ENCODE measurements at places on chromosomes 7 and 10.
A peak's percentile ranks its signal among the peaks of the same experiment; 100 is the strongest.

DNA sequence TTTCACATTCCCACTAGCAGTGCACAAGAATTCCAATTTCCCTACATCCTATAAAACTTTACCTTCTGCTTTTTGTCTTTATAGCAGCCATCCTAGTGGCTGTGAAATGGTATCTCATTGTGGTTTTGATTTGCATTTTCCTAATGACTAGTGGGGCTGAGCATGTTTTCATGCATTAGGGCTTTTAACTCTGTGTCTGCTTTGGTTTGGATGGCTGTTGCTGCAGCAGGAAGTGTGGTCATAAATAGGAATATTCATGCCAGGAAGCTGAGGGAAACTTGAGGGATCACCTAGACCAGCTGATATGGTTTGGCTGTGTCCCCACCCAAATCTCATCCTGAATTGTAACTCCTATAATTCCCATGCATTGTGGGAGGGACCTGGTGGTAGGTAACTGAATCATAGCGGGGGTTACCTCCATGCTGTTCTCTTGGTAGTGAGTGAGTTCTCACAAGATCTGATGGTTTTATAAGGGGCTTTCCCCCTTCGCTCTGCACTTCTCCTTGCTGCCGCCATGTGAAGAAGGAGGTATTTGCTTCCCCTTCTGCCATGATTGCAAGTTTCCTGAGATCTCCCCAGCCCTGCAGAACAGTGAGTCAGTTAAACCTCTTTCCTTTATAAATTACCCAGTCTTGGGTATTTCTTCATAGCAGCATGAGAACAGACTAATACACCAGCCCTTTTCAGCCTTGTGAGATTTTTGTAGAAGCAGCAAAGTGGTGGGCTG lies 181.8 kb upstream of the PITRM1 start:
- DNase-seq: no peak

GRCh38 chr7:100791881-100792666 lies 35.2 kb downstream of the EPHB4 start:
- peak; percentile 98 for DNase-seq

GRCh38 chr7:32905175-32905662 lies 13.7 kb upstream of the KBTBD2 start:
- peak; percentile 60 for DNase-seq

GRCh38 chr10:91034042-91034441 lies 113.2 kb upstream of the ANKRD1 start:
- no peak for DNase-seq

- DNase-seq: peak; percentile 18
These were observed 113.0 kb downstream of the SEC23IP start for GRCh38 chr10:120005207-120006201.

GRCh38 chr10:35216303-35216905 lies 89.8 kb downstream of the CREM start:
- peak; percentile 68 for DNase-seq

DNA sequence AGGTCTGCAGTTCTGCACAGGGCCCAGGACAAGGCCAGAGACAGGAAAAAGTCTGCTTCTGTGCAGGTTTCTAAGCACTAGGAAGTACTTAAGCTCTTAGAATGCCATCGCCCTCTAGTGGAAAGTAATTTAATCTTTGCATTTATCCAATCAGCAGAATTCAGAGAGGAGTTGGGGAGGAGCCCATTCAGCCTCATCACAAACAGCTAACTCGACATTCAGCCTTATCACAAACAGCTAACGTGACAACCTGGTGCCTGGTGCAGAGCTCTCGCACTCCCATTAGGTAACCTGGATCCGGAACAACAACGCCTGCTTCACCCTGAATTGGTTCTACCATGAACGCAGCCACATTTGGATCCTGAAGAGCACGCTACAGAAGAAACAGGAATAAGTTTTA lies 15.2 kb downstream of the OAT start:
- DNase-seq: no peak

- DNase-seq: peak; percentile 36
These were observed 50.6 kb upstream of the DUSP5 start for GRCh38 chr10:110446954-110447608.

GRCh38 chr7:3753868-3754267 lies 452.8 kb downstream of the SDK1 start:
- DNase-seq: no peak

DNA sequence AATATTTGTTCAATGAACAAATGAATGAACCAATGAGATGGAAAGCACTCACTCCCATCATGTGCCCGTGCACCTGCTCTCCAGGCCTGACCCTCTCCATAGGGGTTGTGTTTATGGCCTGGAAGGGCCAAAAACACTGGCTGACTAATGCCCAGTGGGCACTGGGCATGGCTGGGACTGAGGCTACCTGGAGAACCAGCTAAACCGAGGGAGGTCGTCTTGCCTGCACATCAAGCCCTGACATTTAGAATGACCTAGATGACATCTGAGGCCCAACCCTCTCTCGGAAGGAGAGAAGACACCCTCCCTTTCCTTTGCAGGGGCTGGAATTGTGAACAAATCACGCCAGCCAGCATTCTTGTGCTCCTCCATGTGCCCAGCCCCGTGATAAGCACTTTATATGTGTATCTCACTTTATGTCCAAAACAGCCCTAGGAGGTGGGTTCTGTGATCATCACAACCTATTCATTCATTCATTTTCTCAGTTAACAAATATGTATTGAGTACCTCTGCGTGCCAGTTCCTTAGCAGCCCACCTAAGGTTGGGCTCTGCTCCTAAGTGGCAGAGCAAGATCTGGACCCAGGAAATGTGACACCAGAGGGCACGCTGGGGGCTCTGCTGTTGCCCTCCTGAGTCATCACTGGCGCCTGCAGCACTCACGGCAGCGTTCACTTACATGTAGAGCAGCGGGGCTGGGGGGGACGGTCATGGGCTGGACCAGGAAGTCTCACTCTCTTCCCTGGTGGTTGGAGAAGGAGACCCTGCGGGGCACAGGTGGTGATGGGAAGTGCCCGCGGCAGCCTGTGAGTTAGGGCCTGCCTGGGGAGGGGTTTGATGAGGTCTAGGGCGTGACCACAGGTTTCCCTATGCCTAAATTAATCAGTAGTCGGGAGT lies 52.0 kb downstream of the TSPAN15 start:
- DNase-seq: peak; percentile 6

GRCh38 chr7:130921391-130922180 lies 187.6 kb upstream of the KLF14 start:
- DNase-seq: peak; percentile 65

- no peak for DNase-seq
These were observed 65.6 kb downstream of the IGF2BP3 start for GRCh38 chr7:23404546-23405239.

GRCh38 chr7:98974906-98975816 lies 96.8 kb downstream of the TRRAP start:
- no peak for DNase-seq

DNA sequence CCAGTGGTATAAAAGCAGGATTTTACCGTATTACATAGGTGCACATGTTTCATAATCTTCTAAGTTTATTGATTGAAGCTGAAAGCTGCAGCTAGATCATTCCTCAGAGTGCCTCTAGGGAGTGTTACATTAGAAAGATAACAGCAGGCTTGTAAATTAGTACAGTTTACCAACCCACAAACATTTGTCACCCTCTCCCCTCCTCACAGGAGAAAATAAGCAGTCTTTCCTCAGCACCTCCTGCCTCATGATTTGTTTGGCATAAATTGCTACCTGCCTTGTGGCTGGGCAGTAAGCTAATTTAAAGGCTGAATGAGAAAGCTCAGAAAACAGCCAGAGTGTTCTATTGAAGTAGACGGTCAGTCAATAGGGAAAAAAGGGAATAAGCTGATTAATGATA lies 74.2 kb downstream of the NXPH1 start:
- no peak for DNase-seq

GRCh38 chr7:50542132-50542531 lies 23.1 kb downstream of the DDC start:
- no peak for DNase-seq

DNA sequence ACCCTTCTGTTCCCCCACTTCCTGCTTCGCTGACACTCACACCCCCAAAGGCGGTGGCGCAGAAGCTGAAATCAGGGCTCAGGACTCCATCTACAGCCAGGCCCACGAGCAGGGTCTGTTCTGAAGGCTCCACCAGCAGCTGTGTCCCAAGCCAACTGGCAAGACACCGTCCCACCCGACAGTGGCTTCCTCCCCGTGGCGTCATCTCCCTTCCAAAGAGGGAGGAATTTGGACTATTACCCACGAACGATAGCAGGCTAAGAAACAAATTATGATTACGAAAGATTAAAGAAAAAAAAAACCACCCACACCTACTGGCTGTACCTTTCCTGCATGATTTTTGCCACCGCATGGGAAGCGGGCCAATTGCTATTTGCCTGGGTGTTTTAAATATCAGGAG lies 54.3 kb downstream of the RBM17 start:
- no peak for DNase-seq

DNA sequence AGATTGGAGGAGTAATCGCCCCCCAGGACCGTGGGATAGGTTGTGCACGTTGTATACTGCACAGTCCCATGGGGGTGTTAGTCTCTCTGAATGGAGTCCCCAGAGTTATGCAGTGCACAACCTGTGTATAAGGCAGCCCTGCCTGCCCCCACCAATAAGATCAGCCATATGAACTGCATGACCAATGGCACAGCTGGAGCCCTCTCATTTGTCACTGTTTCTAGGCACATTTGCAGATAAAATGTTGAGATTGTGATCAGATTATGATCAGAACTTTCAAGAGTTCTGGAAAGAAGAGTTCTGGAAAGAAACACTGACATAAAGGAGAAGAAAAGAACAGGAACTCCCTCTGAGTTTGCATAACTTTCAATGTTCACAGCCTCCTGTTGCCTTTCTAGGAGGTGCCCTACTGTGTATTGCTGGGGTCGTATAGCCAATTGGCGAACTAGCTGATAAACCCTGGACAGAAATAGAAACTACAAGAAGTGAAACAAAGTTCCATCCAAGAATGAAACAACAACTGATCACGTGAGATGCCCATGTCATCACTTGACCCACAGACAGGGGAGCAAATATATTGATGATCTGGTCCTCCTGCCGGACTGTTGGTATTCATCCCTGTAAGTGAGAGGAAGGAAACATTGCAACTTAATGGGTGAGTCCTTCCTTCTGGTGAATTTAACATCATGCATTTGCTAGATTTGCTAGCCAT lies 49.6 kb upstream of the TOMM7 start:
- no peak for DNase-seq

DNA sequence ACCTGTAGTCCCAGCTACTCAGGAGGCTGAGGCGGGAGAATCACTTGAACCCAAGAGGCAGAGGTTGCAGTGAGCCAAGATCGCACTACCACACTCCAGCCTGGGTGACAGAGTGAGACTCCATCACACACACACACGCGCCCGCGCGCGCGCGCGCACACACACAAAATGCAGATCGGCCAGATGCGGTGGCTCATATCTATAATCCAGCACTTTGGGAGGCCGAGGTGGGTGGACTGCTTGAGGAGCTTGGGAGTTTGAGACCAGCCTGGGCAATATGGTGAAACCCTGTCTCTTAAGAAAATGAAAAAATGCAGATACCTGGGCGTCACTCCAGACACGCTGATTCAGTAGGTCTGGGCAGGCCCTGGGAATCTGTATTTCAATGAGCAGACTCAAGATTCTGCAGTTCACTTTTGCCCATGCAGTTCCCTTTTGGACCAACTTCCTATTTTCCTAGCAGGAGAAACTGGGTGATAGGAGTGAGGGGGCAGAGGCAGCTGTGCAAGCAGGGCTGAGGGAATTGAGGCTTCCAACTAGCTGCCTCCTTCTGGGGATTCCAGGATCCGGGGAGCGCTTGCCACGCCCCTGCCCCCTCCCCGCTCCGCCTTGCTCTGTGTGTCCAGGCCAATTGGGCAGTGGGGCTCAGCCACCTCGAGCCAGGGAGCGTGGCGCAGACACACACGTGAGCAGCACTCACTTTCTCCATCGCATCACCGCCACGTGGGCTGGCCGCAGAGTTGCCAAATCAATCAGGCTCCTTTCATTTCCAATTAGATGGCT lies 173.6 kb downstream of the SH3PXD2A start:
- no peak for DNase-seq

DNA sequence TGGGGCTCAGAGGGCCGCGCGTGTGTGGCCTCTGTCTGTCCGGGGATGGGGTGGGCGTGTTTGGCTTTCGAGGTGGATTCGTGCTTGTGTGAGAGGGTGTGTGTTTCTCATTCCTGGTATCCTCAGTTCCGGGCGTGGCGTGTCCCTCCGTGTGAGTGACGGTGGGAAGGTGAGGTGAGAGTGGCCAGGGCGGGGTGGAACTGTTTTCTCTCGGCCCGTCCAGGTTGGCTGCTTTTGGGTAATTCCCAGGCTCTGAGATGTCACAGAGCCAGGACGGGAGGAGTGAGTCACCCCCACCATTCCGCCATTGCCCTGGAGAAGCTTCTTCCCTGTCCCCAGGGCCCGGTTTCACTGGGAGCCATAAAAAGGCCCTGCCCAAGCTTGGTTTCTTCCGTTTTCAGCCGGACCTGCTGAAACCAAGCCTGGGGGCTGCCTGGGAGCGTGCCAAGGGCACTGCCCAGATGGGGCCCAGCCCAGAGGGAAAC lies 21.3 kb upstream of the CLDN4 start:
- DNase-seq: no peak

DNA sequence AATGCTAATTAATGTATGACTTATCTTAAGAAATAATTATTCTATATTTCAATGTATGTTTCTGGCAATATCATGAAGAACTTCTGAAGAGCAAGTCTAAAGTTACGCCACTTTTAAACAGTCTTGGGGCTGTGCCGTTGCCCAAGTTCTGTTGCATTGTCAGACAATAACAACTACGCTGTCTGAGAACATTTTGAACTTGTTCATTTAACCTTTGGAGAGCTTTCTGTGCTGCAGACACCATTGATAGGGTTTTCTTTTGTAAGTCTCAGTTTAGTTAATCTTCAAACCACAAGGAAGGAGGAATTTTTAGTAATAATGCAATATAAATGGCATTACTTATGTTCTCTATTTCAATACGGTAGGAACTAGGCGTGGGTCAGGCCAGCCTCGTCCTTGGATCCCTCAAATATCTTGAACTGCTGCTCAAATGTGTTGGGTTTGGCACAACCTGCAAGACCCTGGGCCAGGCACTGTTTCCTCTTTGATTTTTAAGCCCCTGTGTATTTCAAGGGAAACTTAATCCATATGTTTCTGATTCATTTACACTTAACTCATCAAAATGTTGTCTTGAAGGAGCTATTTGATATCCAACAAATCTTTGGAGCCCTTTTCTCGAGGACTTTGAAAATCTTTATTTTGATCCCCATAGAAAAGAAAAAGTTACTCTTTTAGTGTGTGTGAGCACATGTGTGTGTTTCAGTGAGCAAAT lies 215.5 kb downstream of the INHBA start:
- no peak for DNase-seq

DNA sequence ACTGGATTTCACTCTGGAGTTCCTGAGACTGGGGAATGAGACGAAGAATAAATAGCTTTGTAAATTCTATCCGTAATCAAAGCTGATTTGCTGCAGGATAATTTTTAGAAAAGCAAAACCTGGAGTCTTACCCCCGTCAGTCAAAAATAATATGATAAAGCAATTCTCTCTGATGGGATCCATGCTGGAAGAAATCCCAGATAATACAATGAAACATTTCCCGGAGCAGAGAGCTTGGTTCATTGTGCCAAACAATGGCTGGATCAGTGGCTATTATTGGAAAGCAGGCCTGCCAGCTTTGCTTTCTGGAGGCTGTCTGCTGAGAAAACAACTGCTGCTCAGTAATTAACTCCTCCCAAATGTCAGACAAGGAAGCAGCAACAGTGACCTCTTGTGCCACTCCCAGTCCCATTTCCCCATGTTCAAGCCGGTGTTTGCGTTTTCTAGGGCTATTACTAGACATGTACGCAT lies 609.4 kb upstream of the PCDH15 start:
- DNase-seq: peak; percentile 23

GRCh38 chr10:71286521-71287294 lies 32.4 kb upstream of the SLC29A3 start:
- DNase-seq: no peak

All from body of pancreas (tissue), 4 donors.